ENCODE measurements at places on chromosomes 5 and 9.

- DNase-seq = no peak
Measured at GRCh38 chr9:32823101-32823500, 39.8 kb downstream of the TMEM215 start.

DNA sequence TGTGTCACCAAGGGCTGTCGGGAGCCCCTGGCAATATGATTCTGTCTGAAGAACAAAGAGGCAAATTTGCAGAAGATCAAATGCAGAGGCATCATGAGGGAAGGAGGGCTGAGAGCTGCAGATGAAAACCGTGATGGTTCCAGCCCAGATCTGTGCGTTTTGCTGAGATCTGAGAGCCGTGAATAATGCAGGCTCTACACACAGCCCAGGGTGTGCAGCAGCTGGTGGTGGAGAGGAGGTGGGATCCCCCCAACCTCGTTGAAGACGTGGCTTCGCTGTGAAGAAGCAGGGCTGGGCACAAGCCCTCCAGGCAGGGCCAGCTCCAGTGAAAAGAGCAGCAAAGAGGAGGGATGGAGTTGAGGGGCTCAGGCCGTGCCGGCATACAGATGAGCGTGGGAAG is 75.5 kb downstream of the TSPAN17 start:
- no peak for DNase-seq

- DNase-seq = no peak
Measured at GRCh38 chr5:164637931-164638521, 1132.6 kb downstream of the MAT2B start.

- no peak for DNase-seq
Measured at GRCh38 chr9:93464395-93464794, 11.0 kb upstream of the FAM120AOS start.

DNA sequence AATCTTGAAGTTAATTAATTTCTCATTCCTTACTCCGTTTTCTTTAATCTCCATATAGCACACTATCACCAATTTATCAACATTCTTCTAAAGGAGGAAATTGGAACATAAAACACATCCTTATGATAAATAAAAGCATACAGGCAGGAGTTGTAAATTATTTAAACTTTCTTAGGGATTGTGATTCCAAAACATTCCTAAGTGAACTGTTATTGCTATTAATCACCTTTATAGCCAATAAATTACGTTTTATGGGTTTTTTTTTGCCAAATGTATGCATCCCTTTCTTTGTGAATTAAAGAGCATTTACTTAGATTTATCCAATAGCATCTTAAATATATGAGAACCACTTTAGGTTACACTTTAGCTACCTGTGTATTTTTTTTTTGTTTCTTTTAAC is 55.3 kb downstream of the FBXO4 start:
- DNase-seq = no peak

DNA sequence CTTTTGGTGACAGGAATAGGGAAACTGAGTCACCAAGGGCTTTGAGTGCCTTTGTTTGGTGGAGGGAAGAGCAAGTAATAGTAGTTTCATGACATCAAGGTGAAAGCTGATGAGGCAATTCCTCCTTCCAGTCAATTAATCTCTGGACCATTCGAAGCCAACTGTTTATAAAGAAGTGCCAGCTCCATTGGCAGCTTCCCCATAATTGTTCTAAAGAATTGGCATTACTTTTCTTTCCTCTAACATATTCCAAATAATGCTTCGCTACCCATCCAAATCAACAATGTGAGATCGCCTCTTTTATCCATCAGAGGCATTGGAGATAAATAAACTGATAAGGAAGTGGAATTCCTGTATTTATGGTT is 132.4 kb downstream of the NPR3 start:
- no peak for DNase-seq

- DNase-seq = no peak
Measured at GRCh38 chr5:94218374-94218773, 400.0 kb downstream of the KIAA0825 start.

- DNase-seq = no peak
Measured at GRCh38 chr9:89122949-89123348, 55.7 kb downstream of the SHC3 start.

DNA sequence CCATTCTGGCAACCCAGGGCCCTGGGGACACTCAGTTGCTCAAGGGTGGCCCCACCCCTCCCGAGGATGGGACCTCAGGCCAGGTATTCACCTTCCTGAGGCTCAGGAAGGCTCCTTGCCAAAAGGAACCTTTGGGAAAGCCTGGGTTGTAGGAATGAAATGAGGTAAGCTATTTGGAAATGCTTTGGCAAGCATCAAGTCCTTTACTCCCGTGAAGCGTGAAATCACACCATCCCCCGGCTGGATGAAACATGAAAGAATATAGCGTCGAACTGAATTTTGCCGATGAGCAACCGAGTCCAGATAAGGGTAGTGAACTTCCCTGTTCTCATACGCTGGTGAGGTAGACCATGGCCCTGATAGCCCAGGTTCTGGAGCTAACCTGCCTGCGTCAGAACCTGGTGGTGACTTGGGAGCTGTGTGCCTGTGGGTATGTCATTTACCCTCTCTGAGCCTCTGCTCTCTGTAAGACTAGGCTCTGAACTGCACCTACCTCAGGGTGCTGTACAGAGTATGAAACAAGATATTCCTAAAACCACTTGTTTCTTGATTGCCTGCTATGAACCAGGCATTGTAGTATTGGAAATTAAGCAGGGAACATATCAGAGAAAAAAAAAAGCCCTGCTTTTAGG is 105.3 kb upstream of the BOD1 start:
- DNase-seq = no peak

All from stimulated activated CD4-positive, alpha-beta T cell treated with anti-CD3 and anti-CD28 coated beads, Interleukin-2, amount 100 ng/mL, for 24 hours (primary cell).